ENCODE measurements at places on chromosomes 5 and 9. TPM values are rescaled to one million over a fixed set of nuclear protein-coding genes. Genes with fewer than 3 reads are reported as not detected.
A peak's percentile ranks its signal among the peaks of the same experiment; 100 is the strongest.

The UNC5A gene
- total RNA-seq, result not detected

DNA sequence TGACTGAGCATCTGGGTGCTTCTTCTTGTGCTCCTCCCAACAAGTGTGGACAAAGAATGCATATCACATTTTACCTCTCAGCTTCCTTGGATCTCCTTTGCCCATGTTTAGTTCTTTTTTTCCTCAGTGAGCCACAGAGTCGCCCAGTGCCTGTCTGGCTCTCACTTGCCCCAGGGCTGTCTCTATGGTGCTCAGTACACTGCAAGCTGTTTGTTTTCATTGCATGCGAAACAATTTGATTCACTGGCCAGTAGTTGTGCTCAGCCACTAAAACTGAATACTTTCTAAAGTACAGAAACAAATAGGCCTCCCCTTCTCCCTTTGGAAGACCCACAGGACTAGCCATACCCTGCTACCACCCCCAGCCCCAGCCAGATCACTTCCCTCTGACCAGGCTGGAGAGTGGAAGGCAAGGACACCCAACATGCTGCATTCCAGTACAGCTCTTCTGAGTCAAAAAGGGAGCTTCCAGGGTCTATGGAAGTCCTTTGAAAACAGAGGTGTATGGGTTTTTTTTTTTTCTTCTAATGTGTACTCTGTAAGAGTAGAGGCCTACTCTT is 3.8 kb downstream of the LHFPL2 start:
- no peak for DNase-seq

- no peak for DNase-seq
Observed at GRCh38 chr5:61969347-61969746, 336.7 kb upstream of the KIF2A start.

GRCh38 chr5:66655395-66656324 is 59.5 kb downstream of the MAST4 start:
- DNase-seq, result peak; percentile 52

DNA sequence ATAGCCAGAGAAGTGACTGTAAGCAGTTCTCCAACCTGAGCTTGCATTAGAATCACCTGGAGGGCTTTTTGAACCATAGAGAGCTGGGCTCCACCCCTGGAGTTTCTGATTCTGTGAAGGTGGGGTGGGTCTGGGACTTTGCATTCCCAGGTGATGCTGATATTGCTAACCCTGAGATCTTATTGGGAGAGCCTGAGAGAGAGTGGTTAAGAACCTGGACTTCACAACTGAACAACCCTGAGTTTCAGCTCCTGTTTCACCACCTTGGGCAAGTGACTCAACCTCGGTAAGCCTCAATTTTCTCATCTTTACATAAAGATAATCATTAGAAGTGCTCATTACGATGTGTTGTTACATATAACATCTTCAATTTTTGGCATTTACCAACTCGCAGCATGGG is 498.6 kb downstream of the EBF1 start:
- no peak for DNase-seq

GRCh38 chr5:38607396-38607795 is 51.0 kb upstream of the LIFR start:
- DNase-seq, result no peak

- no peak for DNase-seq
Observed at GRCh38 chr9:77013932-77014596, 5.4 kb upstream of the FOXB2 start.

The LCNL1 gene
- not detected for total RNA-seq

DNA sequence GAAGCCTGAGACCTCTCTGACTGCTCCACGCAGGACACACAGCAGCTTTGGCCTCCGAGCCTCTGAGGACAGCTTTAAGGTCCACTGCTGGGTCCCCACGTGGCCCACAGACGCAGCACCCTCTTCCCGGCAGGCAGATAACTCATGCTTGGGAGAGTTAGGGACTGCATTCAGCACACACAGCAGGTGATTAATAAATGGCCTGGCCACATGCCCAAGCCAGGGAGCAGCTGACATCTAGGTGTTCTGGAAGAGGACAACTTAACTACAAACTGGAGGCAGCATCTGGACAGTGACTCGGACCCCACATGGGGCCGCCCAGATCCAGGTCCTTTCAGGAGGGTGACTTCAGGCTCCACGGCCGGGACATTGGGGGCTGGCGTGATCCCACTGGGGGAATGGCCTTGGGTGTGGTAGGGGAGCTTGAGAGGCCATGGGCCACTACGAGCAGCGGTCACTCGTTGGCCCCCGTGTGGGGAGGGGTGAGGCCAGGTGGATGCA is 11.3 kb downstream of the NINJ1 start:
- DNase-seq, result peak; percentile 46

DNA sequence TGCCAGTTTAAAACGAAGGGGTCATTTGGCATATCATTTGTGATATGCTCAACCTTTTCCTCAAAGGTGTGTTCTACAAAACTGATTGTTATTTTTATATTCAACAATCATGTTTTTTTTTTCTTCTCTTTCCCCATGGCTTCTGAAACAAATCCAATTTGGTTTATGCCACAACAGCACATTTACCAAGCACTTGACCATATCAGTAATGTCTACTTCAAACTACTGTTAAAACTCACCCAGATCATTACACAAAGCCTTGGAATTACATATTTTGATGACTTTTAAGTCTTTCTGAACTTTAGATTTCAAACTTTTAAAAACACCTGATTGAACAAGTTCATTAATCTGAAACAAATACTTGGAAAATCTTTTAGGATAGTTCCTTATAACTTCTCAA is 29.2 kb downstream of the PWWP2A start:
- no peak for DNase-seq

GRCh38 chr5:64759960-64760660 is 8.4 kb downstream of the SREK1IP1 start:
- DNase-seq, result no peak

- peak; percentile 46 for DNase-seq
Observed at GRCh38 chr9:136865041-136865767, 904 bp downstream of the EDF1 start.

GRCh38 chr5:67094476-67095300 is 101.9 kb downstream of the CD180 start:
- no peak for DNase-seq

DNA sequence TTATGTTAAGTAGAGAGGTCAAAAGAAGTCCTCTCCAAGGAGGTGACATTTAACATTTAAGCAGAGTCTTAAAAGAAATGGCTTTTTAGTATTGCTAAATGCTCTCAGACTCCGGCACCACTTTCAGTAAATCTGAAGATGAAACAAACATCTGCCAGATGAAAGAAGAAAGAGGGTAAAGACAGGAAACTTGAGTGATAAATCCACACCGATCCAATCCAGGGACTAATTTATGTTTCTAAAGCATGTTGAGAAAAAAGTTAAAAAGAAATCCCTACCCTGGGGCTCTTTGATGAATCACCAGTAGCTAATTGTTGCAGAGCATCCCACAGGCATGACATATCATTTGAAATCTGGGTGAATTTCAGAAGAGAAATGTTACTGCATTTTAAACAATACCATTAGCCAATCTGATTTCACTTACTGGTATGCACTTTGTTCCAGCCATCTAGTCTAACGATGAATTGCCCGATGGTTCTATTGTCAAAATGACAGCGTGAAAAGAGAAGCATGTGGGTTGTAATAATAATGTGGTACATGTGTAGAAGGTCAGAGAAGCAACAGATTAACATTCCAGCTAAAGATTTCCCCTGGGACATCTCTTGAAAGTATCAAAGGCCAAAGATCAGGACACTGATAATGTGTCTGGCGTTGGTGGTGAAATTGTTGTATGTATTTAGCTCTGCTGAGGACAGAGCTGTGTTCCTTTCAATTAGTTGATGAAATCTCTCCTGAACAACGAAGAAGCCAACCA is 485.7 kb downstream of the CSNK1G3 start:
- no peak for DNase-seq

The HMCN2 gene
- total RNA-seq, result 3.0 TPM

The TMEM252 gene
- not detected for total RNA-seq
